ENCODE measurements at places on chromosomes 2 and 18.

DNA sequence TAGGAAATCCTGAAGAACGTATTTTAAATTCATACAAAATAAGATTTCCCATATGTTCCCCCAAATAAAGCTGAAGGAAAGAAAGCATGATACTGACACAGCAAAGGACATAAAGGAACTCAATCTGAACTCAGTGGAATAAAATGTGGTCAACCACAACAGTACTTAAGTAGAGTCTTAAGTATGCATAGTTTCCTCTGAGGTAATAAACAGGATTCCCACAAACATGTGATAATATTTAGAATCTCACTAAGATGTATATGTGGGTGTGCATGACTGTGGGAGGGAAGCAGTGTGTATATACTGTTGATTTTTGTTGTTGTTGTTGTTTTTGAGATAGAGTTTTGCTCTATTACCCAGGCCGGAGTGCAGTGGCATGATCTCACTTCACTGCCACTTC lies 69.3 kb downstream of the NOL10 start:
- DNase-seq: no peak

GRCh38 chr18:13431886-13432285 lies 213.3 kb downstream of the LDLRAD4 start:
- DNase-seq: no peak

GRCh38 chr2:144213797-144214196 lies 306.1 kb downstream of the ZEB2 start:
- DNase-seq: no peak

DNA sequence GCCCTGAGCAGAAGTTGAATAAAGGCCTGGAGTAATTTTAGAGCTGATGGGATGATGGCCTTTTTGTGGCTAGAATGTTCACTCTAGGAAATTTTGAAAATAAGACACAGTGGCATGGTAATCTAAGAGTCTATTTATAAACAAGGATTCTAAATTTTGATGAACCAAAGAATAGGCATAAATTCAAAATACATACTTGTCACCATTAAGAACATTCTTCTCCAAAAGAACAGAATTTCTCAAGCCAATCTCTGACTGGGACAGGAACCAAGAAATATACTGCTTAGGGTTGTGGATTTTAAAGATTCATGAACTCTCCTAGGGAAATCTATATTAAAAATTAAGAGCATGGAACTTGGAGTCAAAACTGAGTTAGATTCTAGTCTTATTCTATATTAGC lies 98.2 kb upstream of the SETBP1 start:
- no peak for DNase-seq

- no peak for DNase-seq
Observed at GRCh38 chr2:147242445-147242844, 602.4 kb upstream of the ACVR2A start.

GRCh38 chr2:219522111-219523030 lies 8.1 kb downstream of the ASIC4 start:
- no peak for DNase-seq

- no peak for DNase-seq
Observed at GRCh38 chr2:127486247-127487058, 39.8 kb downstream of the IWS1 start.

DNA sequence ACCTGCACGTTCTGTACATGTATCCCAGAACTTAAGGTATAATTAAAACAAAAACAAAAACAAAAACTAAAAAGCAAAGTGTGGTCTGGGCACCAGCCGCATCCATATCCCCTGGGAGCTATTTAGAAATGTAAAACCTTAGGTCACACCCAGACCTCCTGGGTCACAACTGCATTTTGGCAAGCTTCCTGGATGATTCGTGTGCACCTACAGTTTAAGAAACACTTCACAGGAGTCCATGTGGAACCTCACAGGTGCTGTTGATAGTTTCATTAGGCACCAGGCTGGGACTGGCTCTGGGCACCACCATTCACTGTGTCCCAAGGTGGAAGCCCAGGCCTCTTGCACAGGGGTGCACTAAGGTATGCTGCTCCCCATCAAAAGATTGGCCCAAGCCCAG lies 103.6 kb upstream of the BOD1L2 start:
- DNase-seq: no peak

GRCh38 chr2:106886916-106887758 lies 1.2 kb upstream of the ST6GAL2 start:
- no peak for DNase-seq

DNA sequence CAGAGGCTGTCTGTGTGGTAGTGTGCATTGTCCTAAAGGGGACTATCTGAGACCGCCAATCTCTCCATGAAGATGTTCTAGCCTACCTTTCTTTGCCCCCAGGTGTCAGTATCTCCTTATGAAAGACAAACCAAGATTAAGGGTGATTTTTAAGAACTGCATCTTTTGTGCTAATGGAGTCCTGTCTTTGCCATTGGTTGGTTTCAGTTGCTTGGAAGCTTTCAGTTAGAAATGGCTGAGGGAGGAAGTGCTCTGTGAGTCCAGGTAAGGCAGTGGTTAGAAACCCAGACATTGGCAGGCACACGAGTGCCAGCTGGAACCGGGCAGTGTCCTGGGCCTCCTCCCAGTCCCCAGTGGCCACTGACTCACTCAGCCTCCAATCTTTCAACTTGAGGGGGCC lies 111.3 kb downstream of the DOCK10 start:
- DNase-seq: peak; percentile 37

DNA sequence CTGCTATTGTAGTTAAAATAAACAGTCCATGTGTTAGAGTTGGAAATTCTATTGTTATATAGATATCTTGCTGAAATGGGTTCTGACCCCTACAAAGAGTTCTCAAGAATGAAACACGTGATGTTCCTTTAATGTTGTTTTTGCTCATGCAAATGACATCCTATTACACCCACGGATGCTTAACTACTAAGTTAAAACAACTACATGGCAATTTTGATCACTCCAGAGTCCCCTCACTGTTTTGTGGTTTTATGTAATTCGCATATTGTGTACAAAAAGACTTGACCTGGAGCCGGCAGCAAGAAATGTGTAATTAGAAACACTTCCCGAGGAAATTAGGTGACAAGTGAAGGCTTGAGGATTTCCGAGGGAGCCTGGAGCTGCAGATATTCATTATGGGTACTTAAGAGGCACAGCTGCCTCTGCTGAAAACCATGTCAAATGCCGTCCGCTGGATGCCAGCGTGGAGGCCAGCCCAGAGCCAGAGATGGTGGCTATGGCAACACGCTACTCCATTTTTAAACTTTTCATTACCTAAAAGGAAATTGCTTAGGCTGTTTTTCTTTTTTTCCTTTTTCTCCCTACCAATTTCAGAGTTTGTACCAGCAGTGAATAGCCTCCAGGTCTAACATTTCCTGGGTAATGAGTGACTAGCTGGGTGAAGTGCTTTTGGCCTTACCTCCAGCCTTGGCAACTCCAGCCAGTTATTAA lies 21.0 kb upstream of the CABLES1 start:
- no peak for DNase-seq

GRCh38 chr2:25221579-25221978 lies 53.2 kb upstream of the POMC start:
- DNase-seq: no peak

DNA sequence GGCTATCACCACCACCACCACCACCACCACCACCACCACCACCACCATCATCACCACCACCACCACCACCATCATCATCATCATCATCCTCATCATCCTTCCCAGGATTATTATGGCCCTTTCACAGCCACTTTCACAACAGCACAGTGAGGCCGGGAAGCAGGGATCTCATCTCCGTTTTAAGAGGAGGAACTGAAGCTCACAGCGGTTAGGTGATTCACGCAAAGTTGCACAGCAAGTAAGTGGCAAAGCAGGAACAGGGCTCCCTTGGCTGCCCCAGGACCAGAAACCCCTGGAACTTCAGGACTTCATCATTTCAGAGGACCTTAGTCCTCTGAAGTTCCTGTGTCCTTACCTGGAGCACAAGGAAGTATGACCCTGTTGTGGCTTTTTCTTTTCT lies 26.8 kb downstream of the MRPL35 start:
- peak; percentile 35 for DNase-seq

GRCh38 chr2:97999536-97999935 lies 3.8 kb upstream of the TMEM131 start:
- DNase-seq: no peak

GRCh38 chr2:172782506-172783164 lies 47.0 kb downstream of the RAPGEF4 start:
- DNase-seq: no peak

DNA sequence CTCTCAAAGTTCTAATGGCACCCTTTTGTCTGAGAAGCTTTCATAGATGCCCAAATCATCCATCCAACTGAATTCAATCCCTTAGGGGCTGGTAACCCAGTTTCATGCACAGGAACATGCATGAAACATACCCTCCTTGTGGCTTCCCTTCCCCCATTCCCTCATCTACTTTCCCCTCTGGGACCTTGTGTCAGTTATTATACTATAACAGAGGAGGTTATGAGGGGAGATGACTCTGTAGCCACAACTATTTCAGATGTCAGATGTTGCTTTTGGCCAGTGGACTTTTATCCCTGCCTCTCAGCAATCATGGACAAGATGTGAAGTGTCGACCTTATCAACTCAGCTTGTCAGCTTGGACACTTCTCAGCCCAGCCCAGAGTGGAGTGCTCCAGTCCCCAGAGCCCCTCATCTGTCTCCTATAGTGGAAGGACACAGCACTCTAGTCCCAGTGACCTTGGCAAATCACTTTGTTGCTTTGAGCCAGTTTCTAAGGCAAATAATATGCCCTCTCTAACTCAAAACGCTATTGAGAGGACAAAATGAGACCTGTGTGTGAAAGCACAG lies 8.4 kb downstream of the DHRS9 start:
- no peak for DNase-seq

- no peak for DNase-seq
Observed at GRCh38 chr2:188272121-188272520, 19.6 kb upstream of the GULP1 start.

GRCh38 chr2:99812426-99812825 lies 322.6 kb upstream of the REV1 start:
- DNase-seq: no peak

DNA sequence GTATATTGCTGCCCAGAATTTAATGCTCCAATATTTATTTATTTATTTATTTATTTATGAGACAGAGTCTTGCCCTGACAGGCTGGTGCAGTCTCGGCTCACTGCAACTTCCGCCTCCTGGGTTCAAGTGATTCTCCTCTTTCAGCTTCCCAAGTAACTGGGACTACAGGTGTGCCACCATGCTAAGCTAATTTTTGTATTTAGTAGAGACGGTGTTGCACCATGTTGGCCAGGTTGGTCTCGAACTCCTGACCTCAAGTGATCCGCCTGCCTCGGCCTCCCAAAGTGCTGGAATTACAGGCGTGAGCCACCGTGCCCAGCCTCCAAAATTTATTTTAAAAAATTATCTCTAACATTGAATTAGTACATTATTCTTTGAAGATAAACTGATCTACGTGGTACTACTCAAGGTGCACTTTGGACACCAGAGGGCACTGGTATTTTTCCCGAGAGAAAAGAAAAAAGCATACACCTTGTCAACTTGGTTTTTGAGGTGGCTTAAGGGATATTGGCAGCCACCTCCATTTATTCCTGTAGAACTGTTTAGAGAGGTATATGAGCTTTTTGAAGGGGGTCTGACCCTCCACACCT lies 1.4 kb upstream of the IDH1 start:
- DNase-seq: peak; percentile 13

DNA sequence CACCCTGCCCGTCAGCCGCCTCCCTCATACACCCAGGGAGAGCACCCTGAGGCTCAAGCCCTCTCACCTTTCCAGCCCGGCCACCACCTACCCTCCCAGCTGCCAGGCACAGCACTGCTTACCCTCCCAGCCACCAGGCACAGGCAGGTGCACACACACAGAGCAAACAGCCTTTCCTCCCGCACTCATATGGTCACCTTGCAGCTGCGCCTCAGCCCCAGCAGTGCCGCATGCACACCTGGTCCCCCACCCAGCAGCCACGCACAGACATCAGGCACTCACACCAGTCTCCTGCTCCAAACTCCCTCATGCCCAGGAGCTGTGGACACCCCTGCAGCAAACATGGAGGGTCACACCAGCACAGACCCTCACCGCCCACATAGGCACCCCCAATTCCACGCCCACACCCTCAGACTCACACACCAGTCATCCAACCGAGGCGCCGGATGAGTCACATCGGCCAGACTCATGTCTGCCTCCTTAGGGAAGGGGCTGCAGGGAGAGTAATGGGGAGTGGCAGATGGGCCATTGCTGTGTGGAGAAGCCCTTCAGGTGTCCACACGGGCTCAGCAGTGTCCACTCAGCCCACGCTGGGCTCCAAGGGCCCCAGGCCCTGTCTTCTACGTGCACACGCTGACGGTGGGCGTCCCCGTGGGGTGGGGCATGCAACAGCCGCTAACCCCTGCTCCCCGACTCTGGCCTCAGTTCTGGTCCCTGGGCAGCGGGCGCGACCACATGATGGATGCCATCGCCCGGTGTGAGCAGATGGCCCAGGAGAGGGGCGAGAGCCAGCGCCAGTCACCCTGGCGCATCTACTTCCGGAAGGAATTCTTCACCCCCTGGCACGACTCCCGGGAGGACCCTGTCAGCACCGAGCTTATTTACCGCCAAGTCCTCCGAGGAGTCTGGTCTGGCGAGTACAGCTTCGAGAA lies 22.3 kb upstream of the GPR17 start:
- no peak for DNase-seq

DNA sequence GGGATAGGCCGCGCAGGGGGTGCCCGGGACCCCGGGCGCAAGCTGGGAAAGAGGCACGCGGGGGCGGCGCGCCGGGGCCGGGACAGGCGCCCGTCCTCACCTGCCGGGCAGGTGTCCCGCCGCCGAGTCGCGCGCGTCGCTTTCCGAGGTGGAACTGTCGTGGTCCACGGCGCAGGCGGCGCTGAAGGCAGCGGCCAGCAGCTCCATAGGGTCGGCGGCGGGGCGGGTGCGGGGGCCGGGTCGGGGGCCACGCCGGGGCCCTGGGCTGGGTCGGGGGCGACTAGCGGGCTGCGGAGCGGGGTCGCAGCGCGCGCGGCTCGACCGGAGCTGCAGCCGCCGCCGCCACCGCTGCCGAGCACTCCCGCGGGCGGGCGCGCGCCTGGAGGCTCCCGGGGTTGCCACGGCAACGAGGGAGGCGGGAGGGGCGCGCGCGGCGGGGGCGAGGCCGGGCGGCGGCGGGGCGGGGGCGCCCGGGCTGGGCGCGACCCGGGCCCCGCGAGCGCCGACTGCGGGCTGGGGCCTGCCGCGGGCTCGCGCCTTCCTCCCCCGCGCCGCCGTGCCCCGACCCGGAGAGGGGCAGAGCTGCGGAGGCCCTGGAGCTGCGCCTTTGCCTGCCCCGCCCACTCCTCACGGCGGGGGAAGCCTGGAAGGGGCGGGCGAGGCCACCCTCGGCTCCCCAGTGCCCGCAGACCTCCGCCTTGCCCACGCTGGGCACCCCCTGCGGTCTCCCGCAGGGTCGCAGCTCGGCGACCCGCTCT lies 57.9 kb downstream of the SNORC start:
- peak; percentile 42 for DNase-seq

- DNase-seq: no peak
Observed at GRCh38 chr2:34349527-34349926, 750.4 kb upstream of the FAM98A start.

- DNase-seq: no peak
Observed at GRCh38 chr2:120373424-120373823, 27.5 kb downstream of the INHBB start.

- DNase-seq: no peak
Observed at GRCh38 chr18:35653392-35654135, 72.0 kb downstream of the GALNT1 start.

All from germinal center (tissue), 1 donor.